ENCODE measurements at places on chromosomes 12 and 14.

- H3K4me3 ChIP-seq = no peak overlapping the region
- peaks cover 4% of the 10 kb centered on the region for H3K36me3 ChIP-seq
- no peaks in the 10 kb centered on the region for H3K27me3 ChIP-seq
- no peaks in the 10 kb centered on the region for H3K4me1 ChIP-seq
- DNase-seq = no peak
- no peak overlapping the region for H3K27ac ChIP-seq
Measured at GRCh38 chr14:20262642-20263128, 23.6 kb downstream of the OR11H4 start.

DNA sequence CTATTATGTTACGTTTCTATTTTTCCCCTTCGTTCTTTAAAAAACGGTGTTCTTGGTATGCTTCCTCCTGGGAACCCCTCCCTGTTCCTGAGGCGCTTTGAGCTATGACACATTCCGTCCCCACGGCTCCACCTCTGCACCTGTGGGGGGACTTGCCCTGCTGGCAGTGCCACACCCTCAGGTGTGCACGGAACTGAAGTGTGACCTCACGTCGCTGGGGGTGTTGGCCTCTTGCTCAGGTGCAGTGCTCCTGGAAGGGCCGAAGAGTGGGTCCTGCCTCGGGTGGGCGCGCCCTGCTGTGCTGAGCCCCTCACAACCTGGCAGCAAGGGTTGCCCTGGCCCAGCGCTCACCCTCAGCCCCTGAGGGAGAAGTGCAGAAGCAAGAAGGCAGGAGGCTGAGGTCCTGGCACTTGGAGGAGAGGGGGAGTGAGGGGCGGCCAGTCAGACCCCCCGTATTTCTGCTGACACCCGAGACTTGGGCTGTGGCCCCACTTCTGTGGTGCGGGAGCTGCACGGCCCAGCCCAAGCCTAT, 4.9 kb downstream of the AMN start:
- peaks cover 65% of the 10 kb centered on the region for H3K27me3 ChIP-seq
- no peak overlapping the region for H3K27ac ChIP-seq

GRCh38 chr12:6364044-6364374, 11.4 kb downstream of the SCNN1A start:
- no peak for DNase-seq
- H3K4me3 ChIP-seq = peak overlapping the region; percentile 42
- H3K27ac ChIP-seq = no peak overlapping the region
- peaks cover 12% of the 10 kb centered on the region for H3K27me3 ChIP-seq
- peaks cover 39% of the 10 kb centered on the region for H3K4me1 ChIP-seq

DNA sequence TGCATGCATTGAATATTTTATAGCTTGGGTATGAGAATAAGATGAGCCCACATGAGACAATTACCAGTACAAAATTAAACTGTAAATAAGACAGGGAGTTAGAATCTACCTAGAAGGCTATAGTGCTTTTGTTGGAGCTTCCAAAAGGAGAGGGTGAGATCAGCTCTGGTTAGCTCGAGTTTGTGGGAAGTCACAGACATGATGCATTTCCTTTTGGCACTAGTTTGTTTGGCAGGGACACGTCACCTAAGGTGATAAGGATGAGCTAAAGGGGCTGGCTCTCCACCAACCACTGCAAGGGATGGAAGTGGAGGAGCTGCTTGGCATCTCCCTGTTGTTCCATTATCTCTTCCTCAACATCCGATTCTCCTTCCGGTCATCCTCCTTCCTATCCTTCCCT, 48.5 kb upstream of the CPM start:
- H3K4me1 ChIP-seq = peaks cover 6% of the 10 kb centered on the region
- no peak overlapping the region for H3K27ac ChIP-seq
- H3K4me3 ChIP-seq = no peak overlapping the region

GRCh38 chr14:67918838-67919237, 99.3 kb downstream of the RAD51B start:
- no peak overlapping the region for H3K27ac ChIP-seq
- no peak overlapping the region for H3K4me3 ChIP-seq
- H3K4me1 ChIP-seq = peaks cover 9% of the 10 kb centered on the region
- H3K27me3 ChIP-seq = no peaks in the 10 kb centered on the region
- peaks cover 5% of the 10 kb centered on the region for H3K36me3 ChIP-seq

DNA sequence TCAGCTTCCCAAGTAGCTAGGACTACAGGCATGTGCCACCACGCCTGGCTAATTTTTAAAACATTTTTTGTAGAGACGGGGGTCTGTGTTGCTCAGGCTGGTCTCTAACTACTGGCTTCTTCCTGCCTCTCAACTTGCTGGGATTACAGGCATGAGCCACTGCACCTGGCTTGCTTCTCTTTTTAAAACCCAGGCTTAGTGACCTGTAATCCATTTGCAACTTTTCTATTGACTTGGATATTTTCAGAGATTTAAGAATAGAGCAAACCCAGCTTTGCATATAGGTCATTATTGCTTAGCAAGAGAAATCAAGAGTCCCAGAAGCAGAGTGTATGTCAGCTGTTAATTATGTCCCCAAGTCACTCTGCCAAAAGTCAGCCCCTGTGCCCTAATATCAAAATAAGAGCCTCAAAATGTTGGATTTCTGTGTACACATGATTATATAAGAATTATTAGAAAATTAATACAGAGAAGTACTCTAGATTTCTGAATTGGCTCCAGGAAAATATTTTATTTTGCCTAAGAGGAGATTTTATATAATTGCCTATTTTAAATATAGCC, 24.9 kb downstream of the TCP11L2 start:
- peaks cover 37% of the 10 kb centered on the region for H3K36me3 ChIP-seq
- H3K27ac ChIP-seq = no peak overlapping the region
- H3K27me3 ChIP-seq = peaks cover 5% of the 10 kb centered on the region
- DNase-seq = no peak
- peaks cover 28% of the 10 kb centered on the region for H3K4me1 ChIP-seq
- no peak overlapping the region for H3K4me3 ChIP-seq

DNA sequence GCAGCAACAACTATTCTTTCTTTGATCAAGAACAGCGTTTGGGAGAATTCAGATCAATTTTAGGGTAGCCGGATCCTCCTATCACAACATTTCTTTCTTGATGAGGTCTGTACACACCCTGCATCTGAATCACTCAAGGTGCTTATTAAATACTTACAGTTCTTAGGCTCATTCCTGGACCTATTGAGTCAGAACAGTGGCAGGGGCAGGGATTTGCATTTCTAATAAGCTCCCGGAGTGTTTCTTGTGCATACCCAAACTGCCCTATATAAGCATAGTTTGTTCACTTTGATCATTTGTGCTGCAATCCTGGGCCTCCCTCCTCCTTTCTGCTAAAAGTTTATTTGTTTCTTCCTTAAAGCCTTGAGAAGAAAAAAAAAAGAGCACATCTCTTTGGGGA, 80.5 kb upstream of the RPH3A start:
- DNase-seq = no peak
- no peak overlapping the region for H3K4me3 ChIP-seq
- peaks cover 27% of the 10 kb centered on the region for H3K27me3 ChIP-seq
- peaks cover 4% of the 10 kb centered on the region for H3K4me1 ChIP-seq

All from nephron progenitor cell (in vitro differentiated cells).